ENCODE measurements at places on chromosomes 3 and 15.

- no peak for DNase-seq
These were observed 47.5 kb upstream of the LIMD1 start for GRCh38 chr3:45546716-45547701.

DNA sequence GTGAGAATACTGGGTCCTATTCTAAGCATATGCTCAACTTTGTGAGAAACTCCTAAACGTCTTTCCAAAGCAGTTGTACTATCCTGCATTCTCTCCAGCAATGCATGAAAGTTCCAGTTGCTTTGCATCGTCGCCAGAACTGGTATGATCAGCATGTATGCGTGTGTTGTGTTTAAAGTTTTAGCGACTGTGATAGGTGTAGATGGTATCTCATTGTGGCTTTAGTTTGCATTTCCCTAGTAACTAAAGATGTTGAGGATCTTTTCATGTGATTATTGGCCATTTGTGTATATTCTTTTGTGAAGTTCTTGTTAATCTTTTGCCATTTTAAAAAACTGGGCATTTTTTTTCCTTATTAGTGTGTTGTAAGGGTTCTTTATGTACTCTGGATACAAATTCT, 115.1 kb downstream of the SPATA16 start:
- DNase-seq: no peak

DNA sequence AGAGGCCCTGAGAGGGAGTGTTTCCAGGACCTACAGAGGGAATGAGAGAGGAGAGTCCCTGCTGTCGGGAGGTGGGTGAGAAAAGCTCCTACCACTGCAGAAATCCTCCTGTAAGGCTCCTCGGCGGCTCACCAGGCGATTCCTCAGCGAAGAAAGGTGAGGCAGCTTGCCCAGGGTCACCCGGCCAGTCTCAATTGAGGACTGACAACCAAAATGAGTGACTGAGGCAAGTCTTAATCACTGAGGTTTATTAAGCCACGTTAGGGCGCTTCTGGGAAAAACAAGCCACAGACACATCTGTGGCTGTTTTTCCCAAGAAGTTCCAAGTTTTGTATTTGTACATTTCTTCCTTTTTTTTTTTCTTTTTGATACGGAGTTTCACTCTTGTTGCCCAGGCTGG, 48.5 kb downstream of the ZDHHC19 start:
- no peak for DNase-seq

GRCh38 chr3:119161240-119161639, 12.2 kb upstream of the UPK1B start:
- no peak for DNase-seq

GRCh38 chr3:50819882-50820281, 145.2 kb downstream of the DOCK3 start:
- DNase-seq: no peak

- DNase-seq: no peak
These were observed 110.7 kb downstream of the RSRC1 start for GRCh38 chr3:158220575-158220974.

- DNase-seq: no peak
These were observed 39.3 kb downstream of the PLD1 start for GRCh38 chr3:171770689-171771620.

DNA sequence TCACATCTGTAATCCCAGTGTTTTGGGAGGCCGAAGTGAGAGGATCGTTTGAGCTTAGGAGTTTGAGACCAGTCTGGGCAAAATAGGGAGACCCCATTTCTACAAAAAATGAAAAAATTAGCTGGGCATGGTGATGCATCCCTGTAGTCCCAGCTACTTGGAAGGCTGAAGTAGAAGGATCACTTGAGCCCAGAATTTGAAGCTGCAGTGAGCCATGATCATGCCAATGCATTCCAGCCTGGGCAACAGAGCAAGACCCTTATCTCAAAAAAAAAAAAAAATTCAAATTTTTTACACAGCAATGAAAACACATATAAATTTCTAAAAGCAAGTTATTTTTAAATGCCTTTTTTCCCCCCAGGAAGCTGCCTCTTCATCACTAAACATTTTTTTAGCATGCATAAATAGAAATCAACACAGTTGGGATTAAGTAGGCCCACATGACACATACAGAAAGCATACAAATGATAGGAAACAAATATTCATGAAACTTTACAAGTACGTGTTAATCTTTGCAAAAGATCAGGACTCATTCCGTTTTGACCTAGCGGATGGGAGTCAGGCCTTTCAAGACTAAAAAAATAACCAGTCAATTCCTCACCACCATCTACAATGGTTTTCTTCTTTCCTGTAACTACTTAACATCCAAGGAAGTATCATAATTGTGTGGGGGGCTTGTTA, 45.6 kb upstream of the IGDCC4 start:
- DNase-seq: no peak
